ENCODE measurements at places on chromosomes 1 and 21. TPM values are rescaled to one million over a fixed set of nuclear protein-coding genes. Genes with fewer than 3 reads are reported as not detected.
A peak's percentile ranks its signal among the peaks of the same experiment; 100 is the strongest.

ANGPTL1 gene
- total RNA-seq = not detected

- H3K27me3 ChIP-seq = no peaks in the 10 kb centered on the region
- peak overlapping the region; percentile 80 for H3K27ac ChIP-seq
- H3K4me1 ChIP-seq = peaks cover 63% of the 10 kb centered on the region
- no peak for DNase-seq
- H3K4me3 ChIP-seq = peak overlapping the region; percentile 67
These were observed 6.3 kb downstream of the RCC1 start for GRCh38 chr1:28512058-28512611.

- no peaks in the 10 kb centered on the region for H3K4me1 ChIP-seq
- H3K27me3 ChIP-seq = peaks cover under 1% of the 10 kb centered on the region
- DNase-seq = no peak
- H3K4me3 ChIP-seq = no peak overlapping the region
- no peaks in the 10 kb centered on the region for H3K36me3 ChIP-seq
These were observed 254.8 kb upstream of the PLXNA2 start for GRCh38 chr1:208499026-208499425.

- peaks cover 25% of the 10 kb centered on the region for H3K36me3 ChIP-seq
- peaks cover 4% of the 10 kb centered on the region for H3K4me1 ChIP-seq
- H3K27me3 ChIP-seq = no peaks in the 10 kb centered on the region
- no peak overlapping the region for H3K27ac ChIP-seq
- no peak for DNase-seq
- no peak overlapping the region for H3K4me3 ChIP-seq
These were observed 55.1 kb downstream of the MACO1 start for GRCh38 chr1:25485536-25486411.
